ENCODE measurements at places on chromosomes 7 and 10.

GRCh38 chr10:78650122-78650521, 418.6 kb upstream of the ZMIZ1 start:
- DNase-seq: no peak

- DNase-seq: no peak
These were observed 316.9 kb downstream of the INHBA start for GRCh38 chr7:41385996-41386395.

GRCh38 chr7:148379677-148380076, 210.9 kb upstream of the C7orf33 start:
- no peak for DNase-seq

DNA sequence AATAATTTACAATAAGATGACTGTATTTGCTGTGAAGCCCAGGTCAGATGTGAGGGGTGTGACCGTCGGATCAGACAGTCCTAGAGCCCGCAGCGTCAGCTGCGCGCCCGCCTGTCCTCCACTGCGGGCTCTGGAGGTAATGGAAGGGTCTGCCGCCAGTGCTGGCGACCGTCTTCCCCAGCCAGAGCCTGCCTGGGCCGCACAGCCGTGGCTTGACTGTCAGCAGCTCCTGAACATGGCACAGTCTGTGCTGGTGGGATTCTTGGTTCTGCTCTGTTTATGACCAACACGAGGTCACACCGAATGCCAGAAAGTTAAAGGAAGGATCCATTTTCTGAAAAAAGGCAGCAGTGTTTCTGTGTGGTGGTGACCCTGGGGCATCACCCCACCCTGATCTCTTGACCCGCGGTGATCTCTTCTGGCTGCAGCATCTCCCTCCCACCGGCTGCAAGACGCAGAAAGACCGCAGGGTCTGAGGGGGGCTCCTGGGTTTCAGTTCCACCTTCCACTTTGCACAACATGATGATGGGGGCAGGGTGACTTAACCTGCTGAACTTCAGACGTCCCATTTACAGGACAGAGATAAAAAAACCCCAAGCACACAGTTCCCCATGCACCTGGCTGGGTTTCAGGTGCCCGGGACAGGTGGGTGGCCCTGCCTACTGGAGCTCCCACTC, 103.7 kb downstream of the DNAJB6 start:
- DNase-seq: no peak

DNA sequence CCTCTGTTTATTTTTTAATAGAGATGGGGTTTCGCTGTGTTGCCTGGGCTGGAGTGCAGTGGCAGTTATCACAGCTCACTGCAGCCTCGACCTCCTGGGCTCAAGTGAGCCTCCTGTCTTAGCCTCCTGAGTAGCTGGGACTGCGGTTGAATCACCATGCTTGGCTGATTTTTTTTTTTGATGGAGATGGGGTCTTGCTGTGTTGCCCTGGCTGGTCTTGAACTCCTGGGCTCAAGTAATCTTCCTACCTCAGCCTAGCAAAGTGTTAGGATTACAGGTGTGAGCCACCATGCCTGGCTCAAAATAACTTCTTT, 8.1 kb downstream of the DYNC2I1 start:
- no peak for DNase-seq

DNA sequence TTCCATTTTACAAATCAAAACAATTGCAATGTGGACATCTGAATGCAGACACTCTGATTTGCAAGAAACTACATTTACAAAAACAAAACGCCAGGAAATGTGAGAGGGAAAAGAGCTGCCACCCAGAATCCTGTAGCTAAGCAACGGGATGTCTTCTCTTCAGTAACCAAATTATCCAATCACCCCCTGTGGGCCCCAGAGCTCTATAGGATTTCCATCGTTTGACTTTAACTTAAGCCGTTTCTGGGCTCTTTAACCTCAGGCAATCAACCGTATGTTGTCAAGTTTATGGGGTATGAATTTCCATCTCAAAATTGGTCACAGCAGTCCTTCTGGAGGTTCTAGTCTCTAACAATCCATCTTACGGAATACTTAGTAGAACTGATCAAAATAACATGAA, 240.5 kb downstream of the ETV1 start:
- DNase-seq: no peak

DNA sequence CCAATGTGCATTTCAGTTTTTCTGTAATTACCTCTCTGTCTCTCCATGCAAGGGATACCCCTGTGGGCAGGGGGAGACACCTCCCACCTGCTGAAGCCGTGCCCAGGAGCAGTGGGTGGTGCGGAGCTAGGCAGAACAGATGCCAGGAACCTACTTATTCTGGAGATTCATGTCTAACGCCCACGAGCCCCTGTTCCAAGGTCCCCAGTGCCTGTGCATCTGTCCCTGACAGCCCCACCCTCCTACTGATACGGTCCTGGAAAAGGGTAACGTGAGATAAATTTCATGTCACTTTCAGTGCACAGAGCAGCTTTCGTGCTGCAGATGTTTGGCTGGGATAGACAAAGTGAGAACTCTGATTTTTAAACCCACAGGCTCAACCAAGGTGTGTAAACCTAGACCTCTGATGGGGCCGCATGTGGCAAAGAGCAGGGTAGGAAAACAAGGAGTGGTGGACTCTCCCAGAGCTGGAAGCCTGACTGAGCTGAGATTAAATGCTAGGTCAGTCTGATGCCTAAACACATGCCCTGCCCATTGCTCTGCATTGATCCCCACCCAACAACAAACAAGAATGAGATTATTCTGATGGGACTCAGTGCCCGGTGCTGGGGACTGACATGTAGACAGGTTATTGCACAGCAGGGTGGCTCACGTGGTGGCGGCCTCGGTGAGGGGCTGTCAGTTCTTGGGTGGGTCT, 123.6 kb upstream of the GDF10 start:
- no peak for DNase-seq

- DNase-seq: no peak
These were observed 17.5 kb downstream of the RP9 start for GRCh38 chr7:33091641-33092191.

DNA sequence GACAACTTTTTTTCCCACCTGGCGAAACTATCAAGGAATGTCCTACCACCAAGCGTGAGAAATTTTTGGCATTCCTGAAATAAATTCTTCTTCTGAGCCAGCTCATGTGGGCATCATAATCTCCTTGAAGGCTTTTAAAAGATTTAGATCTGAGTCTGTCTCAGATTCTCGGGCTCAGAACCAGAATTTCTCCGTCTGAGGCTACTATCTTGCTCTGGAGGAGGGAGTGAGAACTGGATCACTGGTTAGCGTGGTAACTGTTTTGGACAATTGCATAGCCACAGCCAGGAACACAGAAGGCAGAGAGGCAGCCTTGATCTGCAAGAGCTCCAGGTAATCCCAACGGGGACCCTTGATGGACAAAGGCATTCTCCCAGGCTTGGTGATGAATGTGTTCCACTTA, 1.0 kb upstream of the PLAC9 start:
- DNase-seq: no peak

DNA sequence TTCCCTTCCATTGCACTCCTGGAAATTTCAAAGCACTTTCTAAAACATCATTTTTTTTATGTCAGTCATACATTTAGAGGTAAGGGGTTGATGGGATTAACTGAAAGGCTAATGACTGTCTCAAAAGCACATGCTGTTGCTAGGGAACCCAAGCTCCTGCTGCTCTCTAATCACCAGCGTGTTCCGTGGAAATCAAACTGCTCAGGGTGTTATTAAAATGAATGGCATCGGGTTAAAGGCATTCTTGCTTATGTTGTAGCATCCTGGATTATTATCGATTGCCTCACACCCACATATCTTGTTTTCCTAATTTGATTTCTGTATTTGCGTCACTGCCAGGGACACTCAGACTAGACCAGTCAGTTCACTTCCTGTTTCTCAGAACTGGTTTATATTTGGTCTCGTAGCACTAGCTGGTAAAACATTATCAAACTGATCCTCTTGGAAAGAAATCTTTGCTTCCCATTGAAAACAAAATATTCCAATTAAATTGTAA, 216.5 kb upstream of the MKLN1 start:
- no peak for DNase-seq

GRCh38 chr10:86815035-86815617, 58.7 kb downstream of the BMPR1A start:
- no peak for DNase-seq

DNA sequence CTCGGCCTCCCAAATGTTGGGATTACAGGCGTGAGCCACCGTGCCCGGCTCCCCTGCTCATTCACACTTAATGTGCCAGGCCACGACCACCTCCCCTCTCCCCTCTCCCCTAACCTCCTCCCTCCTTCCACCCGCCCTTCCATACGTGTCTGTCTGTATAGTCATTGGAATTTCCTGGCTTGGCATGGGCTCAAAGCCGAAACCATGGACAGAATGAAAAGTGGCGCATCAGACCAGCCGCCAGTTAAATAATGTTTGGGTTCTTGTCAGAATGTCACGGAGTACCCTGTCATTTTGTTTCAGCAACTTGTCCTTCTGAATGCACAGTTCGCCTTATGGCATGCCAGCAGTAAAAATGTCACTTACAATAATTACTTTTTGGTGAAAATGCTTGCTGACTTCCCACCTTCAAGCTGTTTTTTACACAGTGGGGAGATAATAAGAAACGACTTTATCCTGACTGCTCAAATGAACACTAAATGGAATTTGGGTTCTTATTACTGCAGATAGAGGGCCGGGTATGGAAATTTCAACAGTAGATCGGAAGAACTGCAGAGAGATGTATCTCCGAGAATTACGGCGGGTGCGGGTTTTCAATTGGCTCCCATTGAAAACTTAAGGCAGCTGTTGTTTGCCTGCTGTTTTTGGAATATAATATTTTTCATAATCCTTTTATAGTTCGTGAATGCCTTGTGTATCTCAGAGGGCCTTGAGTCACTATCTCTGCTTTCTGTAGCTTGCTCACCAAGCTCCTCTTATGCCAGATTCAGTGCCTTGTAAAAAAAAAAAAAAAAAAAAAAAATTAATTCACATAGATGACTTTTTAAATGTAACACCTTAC, 65.5 kb upstream of the SH2B2 start:
- no peak for DNase-seq

- no peak for DNase-seq
These were observed 3.1 kb downstream of the HPS6 start for GRCh38 chr10:102068216-102068615.

- DNase-seq: no peak
These were observed 363.8 kb downstream of the PRPF18 start for GRCh38 chr10:13950543-13950939.

- DNase-seq: no peak
These were observed 103.2 kb downstream of the IQUB start for GRCh38 chr7:123431075-123431614.

DNA sequence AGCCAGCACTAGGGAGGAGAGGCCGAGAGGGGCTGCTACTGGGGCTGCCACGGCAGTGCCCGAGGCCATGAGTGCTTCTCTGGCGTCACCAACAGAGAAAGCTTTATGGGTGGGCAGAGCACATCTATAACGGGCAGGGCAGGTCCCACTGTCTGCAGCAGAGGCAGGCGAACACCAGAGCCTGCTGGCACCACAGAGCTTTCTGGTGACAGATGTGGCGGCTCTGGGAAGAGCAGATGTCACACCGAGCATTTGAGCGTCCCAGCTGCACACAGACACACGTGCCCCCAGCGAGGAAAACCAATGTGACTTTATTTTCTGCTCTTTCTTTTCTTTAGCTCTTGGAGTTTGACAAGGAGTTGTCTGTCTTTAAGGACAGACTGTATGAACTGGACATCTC, 20.5 kb downstream of the NKX6-2 start:
- no peak for DNase-seq

- DNase-seq: no peak
These were observed 256.4 kb downstream of the ABCA13 start for GRCh38 chr7:48427671-48428070.

DNA sequence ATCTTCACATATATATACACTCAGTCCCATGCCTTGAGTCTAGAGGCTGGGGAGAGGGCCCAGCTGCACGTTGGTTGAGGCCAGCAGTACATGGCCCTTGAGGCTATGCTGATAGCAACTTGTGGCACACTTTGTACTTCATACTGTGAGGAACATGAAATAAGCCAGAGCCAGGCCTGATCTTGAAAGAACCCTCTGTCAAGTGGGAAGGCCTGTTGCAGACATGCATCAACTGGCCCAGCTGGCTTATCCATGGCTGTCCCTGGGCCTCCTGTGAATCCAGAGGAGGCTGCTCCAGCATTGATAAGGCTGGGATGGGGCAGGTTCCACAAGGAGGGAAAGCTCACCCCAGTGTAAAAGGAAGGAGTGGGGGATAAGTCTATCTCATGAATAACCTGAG, 140.4 kb downstream of the NRF1 start:
- DNase-seq: no peak

DNA sequence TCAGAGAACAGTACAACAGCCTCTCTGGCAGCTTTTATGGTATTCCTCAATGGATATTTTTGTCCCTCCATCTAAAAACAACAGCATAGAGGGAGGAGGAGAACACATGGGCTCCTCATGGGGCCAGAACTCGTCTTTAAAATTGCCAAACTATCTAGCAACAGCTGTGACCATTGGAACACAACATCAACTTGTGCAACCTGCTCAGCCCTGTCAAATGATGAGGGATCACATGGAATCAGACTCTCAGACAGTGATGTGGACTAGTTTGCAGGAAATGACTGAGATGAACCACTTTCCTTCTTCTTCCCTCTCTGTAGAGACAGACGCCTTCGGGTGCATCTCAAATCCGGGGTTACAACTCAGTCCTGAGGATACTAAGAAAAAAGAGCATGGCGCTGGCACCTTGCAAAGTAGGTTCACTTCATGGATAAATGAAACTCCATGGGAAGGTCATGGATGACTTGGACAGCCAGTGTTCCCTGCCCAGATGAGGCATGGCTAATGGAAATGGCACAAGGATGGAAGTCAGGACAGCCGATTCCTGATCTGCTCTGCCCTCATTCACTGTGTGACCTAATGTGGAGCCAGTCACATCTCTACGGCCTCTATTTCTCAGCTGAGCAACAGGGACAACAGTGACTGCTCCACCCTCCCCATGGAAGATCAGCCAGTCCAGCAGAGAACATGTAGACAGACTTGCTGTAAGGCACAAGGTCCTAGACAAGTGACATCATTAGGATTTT, 24.6 kb upstream of the DGKI start:
- no peak for DNase-seq

DNA sequence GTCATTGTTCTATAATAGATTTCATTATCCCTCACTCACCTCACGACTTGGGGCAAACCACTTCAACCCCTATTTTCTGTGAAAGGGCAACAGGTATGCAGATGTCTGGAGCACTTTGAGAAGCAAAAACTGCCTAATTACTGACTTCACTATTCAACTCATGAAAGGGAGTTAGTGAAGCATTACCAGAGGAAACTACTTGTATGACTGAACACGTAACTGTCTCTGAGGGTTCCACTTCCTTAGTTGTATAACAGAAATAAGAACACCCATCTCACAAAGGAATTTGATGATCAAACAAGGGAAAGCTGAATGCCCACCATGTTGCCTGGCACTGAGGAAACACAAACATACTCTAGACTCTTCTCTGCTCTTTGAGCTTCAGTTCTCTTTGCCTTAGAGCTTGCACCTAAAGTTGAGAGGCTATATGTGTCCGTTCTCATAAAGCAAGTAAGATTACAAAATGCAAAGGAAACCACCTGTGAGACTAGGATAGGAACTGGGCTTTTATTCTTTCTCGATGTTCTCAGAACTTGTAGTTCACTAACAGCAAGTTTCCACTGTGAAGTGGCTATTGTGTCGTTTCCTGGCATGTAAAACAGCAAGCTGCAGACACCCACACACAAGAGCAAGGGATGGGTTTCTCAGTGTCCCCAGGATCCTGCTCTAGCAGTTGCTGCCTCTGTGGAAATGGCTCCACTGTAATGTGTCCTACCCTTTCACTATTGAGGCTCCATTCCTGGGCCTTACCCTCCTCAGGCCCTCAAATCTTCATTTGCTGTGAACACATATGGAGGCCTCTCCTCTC, 2.6 kb downstream of the TMEM243 start:
- DNase-seq: no peak
